NCI-H1694 treated with DMSO at 0.1 percent for 48 hours (cell line): ENCODE measurements at places on chromosomes 4 and X.

DNA sequence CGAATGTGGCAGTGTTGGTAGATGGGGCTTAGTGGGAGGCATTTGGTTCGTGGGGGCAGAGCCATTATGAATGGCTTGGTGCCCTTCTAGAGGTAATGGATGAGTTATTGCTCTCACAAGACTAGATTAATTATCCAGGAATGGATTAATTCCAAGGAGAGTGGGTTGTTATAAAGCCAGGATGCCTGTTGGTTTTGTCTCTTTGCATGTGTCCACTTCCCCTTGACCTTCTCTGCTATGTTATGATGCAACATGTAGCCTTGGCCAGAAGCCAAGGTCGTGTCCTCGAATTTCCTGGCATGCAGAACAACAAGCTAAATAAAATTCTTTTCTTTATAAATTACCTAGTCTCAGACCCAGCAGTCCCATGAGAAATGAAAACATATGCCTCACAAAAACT, 111.2 kb upstream of the PLS3 start:
- no peak for DNase-seq

DNA sequence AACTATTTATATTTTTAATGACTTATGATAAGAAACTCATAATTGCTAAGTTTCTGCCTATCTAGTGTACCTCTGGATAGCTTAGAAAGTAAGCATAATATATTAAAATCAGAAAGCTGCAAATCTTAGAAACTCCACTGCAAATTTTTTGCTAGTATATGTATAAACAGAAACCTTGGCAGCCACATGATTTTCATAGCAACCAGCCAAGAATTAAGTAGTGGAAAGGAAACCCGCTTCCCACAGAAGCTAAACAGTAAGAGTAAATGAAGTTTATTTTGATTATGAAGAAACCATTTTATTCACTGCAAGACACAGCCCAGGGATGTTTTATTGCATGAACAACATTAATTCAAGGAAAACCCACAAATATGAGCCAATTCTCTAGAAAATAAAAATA, 872.5 kb upstream of the ADGRL3 start:
- no peak for DNase-seq

- no peak for DNase-seq
These were observed 1.3 kb downstream of the SH3TC1 start for GRCh38 chr4:8200302-8200975.

GRCh38 chr4:72418458-72418857, 150.6 kb downstream of the ADAMTS3 start:
- DNase-seq = peak; percentile 88

GRCh38 chrX:107935664-107936433, 46.3 kb downstream of the TEX13B start:
- DNase-seq = no peak

DNA sequence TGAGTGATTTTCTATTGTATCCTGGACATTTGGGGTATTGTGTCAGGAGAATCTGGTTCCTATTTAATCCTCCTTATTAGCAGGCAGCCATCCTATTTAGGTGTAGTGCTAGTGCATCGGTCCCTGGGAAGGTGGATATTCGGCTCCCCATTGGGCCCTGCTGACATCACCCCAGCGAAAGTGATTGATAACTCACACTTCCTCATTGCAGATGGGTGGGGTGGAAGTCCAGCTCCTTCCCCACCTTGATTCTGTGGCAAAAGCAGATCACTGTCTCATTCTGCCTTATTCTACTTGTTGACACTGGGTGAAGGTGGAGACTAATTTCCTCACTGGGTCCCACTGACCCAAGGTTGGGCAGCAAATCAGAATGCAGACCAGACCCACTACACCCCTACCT, 23.2 kb upstream of the BRS3 start:
- DNase-seq = no peak

- DNase-seq = no peak
These were observed 785.0 kb downstream of the GLUD2 start for GRCh38 chrX:121832446-121832845.

- no peak for DNase-seq
These were observed 215.5 kb downstream of the HHIP start for GRCh38 chr4:144861471-144861870.

- no peak for DNase-seq
These were observed 1.3 kb upstream of the HAND2 start for GRCh38 chr4:173531086-173531965.

DNA sequence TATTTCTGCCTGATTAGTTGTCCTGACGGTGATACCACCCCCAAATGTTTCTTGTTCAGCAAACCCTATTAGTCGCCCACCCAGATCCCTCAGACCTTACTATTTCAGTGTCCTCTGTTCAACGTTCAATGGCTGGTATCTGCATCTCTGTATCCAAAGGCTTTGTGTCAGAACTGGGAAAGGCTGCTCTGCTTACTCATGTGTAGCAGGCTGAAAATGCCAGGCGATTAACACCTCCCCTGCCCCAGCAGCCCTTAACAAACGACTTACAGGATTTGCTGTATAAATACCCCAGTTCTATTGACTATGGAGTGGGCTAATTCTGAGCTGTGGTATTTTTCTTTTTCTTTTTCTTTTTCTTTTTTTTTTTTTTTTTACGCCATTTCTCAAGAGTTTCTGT, 415.0 kb downstream of the ZNF674 start:
- DNase-seq = no peak

DNA sequence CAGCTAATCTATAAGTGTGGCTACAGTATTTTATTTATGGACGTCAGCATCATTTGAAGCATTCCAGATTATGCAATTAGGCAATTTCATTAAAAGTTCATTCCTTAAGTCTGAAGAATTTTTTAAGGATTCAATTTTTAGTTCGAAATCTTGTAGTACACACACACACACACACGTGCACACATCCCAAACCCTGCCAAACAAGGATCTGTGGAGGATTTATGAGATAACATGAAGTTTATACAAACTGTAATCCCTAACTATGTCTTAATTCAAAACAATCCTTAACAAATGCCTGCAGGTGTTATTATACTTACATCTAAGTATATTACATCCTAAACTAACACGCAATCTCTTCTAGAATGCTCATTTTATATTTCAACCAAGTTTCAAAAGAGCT, 105.8 kb downstream of the ELOVL6 start:
- DNase-seq = no peak

DNA sequence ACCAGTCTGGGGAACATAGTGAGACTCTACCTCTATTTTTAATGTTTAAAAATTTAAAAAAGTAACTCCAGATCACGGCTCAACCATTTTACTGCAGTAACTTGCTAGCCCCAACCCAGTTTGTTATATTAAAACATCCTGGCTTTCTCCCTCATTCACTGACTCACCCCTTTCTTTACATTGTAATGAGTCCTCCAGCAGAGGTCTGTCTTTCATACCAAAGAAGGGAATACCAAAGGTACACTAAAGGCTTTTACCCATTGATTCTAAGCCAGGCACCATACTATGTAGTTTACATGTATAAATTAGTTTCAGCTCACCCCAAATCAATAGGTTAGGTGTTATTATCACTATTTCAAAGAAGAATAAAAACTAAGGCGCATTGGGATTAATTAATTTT, 286.9 kb downstream of the PACRGL start:
- no peak for DNase-seq

GRCh38 chrX:148599404-148599803, 99.0 kb downstream of the AFF2 start:
- DNase-seq = no peak

GRCh38 chrX:134191281-134191680, 45.7 kb upstream of the CCDC160 start:
- DNase-seq = no peak

DNA sequence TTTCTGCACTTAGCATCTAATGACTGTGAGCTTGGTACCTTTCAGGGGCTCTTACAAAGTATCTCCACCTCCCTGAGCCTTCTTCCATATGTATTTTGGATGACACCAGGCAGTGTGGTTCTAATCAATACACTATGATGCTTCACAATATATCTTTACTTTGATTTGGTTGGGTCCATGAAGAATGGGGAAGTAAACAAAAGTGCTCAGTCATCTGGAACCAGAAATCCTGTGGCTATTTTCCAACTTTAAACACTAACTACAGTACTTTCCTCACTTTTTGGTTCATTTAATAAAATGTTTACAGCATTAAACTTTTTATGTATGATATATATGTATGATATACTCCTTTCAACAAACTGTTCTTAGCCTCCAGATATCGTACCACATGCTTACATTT, 216.4 kb upstream of the AFF2 start:
- DNase-seq = no peak

- no peak for DNase-seq
These were observed 522.0 kb downstream of the GRID2 start for GRCh38 chr4:92825791-92826190.

GRCh38 chr4:117545039-117545438, 459.7 kb upstream of the TRAM1L1 start:
- no peak for DNase-seq

GRCh38 chrX:45518552-45518951, 317.9 kb upstream of the DIPK2B start:
- DNase-seq = no peak

GRCh38 chr4:86595426-86595805, 1.3 kb downstream of the PTPN13 start:
- no peak for DNase-seq

DNA sequence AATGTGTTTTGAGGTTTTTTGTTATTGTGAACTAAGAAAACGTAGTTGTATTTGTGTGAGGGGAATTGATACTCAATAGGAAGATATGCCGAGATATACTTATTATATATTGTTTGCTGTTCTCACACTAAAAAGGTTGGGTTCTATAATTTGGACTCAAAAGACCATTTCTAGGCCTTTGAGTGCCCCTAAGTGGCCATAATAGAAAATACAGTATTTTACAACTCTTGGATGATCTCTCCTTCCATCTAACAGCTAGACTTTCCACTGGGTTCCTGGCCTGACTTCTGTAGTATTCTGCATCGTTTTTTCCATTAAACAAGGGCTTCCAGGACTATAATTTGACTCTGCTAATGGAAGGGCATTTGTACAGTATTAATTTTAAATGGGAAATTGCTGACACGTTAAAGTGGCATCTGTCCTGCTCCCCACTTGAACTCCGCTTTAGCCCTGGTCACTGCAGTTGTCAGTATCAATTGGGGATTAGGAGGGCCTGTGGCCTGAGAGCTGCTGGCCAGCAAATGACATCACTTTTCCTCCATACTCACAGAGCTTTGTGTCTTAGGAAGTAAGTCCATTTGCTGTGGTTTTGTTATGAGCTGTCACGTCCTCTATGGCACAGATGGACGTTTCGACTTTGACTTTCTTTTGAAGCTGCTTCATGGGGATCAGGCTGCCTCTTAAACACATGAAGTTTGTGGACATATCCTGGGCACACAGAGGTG, 176.9 kb downstream of the SLIT2 start:
- peak; percentile 0 for DNase-seq

- no peak for DNase-seq
These were observed 97.0 kb downstream of the CLDN22 start for GRCh38 chr4:183223053-183223452.

DNA sequence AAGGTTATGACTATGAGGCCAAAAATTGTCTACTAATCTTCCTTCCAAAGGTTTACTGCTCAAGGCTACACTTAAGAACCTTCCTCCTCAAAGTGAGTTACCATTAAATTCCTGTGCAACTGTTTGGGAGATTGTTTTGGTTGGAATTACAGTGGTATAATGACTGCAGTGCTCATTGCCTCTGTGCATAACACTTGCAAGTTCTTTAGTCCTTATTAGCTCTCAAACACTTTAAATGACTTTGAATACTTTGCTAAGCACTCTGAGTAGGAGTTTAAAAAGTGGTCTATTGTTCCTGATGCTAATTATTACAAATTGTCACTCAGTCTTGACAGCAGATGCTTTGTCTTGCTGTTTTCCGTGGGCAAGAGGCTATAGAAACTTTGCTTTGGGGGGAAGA, 422.8 kb upstream of the PABPC4L start:
- no peak for DNase-seq

- DNase-seq = no peak
These were observed 46.2 kb downstream of the FAM9B start for GRCh38 chrX:8987672-8988250.

DNA sequence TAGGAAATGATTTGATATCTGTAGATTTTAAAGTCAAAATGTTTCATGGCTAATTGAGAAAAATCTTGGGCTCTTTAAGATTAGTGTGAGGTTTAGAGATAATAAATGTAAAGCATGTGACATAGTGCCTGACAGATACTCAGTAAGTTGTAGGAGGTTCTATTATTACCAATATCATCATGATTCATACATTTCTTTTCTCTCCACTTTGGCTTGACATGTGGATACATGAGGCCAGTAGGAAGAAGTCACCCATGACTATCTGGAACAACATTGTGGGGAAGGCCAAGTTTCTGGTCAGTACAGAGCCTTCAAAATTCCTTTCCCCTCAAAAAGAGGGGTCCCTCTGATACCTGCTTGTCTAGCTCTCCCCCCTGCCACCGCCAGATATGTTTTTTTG, 91.2 kb upstream of the SORBS2 start:
- no peak for DNase-seq

DNA sequence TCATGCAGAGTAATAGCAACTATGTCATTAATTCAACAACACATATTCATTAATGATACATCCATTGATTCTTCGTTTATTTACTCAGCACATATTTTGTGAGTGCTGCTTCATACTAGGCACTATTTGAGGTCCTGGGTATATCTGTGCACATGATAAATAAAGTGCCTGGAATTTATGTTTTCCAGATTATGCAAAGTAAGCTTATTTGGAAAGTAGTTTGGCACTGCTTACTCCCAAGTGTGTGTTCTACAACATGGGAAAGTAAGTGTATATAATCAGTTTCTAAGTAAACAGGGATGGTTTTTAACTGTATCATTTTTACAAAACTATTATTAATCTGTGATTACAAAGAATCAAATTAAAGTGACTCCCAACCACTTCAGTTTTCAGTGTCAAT, 16.8 kb upstream of the EPGN start:
- DNase-seq = no peak

DNA sequence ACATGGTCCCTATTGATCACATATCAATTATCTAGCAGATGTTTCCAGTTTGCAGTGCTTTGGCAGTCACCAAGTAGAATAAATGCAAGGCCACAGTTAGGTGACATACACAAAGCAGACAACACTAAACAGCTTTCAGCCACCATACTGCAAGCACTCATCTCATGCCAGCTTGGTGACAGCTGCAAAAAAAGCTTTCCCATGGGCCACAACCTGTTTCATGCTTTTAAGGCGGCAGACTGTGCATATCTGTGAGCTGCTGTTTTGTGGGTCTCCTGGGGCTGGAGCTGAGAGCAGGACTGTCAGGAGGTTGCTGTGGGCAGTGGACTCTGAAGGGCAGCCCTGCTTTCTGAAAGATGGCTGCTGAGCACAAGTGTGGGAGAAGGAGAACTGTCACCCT, 82.6 kb downstream of the FHDC1 start:
- DNase-seq = peak; percentile 91
